ENCODE measurements at places on chromosomes 6 and 20.

- DNase-seq, result no peak
Measured at GRCh38 chr20:33481431-33481941, 8.4 kb upstream of the CBFA2T2 start.

GRCh38 chr6:122035173-122035572 is 364.3 kb upstream of the HSF2 start:
- no peak for DNase-seq

GRCh38 chr6:135030532-135031178 is 24.0 kb downstream of the HBS1L start:
- no peak for DNase-seq

GRCh38 chr6:87104667-87105066 is 9.8 kb upstream of the CGA start:
- DNase-seq, result no peak

DNA sequence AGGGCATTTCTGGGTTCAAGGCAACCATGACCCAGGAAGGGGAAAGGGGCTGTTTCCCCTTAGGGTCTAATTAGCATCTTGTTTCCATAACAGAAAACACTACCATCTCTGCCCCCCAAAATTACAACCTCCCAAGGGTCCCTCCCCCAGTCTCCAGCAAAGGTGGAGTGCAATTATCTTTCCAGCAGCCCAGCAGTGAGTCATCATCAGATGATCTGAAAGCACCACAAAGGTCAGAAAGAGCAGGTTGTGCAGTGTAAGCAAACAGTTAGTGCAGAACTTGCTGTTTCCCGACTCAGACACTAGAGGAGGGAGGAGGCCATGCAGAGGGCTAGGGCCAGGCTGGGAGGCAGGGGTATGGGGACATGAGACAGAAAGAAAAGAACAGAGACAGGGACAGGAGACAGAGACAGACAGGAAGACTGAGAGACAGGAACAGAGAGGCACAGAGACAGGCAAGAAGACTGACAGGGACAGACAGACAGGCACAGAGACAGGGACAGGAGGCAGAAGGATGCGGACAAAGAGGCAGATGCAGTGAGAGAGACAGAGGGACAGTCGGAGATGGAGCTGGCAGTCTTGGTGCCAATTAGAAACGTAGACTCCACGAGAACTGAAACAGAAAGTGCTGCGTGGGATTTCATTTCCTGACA is 62.5 kb downstream of the PYGB start:
- peak; percentile 39 for DNase-seq

DNA sequence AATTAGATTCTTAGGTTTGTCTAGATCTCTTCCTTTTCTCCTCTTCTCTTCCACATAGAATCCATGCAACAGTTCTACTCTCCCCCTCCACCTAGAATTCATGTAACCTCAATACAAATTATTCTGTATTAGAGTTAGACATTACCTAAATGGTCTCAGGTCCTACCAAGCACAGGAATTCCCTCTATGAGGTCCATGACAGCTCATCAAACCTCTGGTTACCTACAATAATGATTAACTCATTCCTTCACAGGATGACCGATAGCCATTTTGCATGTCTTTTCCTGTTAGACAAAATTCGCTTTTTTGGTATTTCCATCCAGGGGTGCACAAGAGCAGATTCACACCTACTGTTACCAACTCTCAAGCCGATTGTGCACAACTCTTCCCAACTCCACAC is 27.4 kb upstream of the BMP2 start:
- no peak for DNase-seq

- no peak for DNase-seq
Measured at GRCh38 chr6:44381739-44382138, 5.8 kb upstream of the CDC5L start.

DNA sequence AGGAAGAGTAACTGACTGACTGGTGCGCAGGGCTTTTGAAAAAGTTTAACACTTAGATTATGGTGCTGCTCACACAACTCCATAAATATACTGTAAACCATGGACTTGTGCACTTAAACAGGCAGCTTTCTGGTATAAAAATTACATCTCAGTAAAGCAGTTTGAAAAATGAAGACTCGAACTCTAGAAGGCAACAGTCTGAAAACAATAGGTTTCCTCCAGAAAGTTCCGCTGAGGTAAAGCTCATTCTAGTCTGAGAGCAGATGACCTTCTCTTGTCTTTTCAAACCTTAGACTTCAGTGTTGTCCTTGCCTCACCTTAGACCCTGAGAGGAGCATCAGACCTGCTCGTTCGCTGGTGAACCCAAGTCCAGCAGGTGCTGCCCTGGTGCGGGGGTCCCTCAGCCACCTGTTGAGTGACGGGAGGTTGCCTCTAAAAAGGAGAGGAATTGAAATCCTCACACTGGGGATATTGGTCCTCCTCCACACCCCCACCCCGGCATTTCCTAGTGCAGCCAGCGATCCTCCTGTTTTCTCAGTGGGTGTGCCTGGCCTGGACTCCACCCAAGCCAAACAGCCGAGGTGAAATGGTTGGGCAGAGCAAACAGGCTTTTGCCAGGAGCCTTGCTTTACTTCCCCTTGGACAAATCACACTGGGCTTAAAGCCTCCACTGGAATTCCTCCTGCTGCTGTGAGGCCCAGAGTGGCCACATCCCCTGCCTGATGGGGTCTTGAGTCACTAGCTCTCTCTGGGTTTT is 14.7 kb upstream of the PYGB start:
- DNase-seq, result no peak

DNA sequence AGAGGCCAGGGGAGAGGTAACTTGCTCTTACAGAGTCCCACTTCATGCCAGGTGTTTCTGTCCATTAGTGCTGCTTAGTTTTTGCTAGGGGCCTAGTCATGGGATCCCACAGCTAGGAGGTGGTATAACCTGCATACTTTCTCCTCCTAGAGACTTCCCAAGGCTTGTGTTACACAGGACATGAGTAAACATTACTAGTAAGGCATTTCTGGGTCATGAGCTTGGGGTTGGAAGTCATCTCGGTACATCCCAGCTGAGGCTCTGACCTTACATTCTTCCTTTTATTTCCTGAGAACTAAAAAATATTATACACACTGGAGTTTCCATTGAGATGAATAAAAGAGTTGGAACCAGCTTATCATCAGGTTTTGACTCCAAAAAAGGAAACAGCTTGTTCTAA is 20.9 kb upstream of the PNPLA1 start:
- no peak for DNase-seq

DNA sequence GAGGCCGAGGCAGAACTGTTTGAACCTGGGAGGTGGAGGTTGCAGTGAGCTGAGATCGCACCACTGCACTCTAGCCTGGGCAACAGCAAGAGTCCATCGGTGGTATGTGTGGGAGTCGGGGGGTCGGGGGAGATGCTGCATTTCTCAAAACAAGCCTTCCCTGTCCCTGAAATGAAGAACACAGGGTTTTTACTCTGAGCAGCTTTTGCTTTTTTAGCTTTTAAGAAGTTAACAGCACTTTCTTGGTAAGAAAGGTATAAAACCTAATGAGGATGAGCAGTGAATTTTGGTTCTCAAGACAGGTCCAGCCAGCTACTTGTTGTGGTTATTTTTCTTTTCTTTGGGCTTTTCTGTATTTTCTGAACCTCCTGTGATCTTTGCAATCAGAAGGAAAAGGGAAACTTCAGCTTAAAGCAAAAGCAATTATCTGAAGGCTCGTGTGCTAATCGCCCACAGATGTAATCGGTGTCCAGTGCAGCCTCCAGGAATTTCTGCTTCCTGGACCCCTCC is 3.7 kb downstream of the RPL10A start:
- no peak for DNase-seq

GRCh38 chr6:11803591-11803971 is 25.0 kb upstream of the ADTRP start:
- DNase-seq, result no peak

DNA sequence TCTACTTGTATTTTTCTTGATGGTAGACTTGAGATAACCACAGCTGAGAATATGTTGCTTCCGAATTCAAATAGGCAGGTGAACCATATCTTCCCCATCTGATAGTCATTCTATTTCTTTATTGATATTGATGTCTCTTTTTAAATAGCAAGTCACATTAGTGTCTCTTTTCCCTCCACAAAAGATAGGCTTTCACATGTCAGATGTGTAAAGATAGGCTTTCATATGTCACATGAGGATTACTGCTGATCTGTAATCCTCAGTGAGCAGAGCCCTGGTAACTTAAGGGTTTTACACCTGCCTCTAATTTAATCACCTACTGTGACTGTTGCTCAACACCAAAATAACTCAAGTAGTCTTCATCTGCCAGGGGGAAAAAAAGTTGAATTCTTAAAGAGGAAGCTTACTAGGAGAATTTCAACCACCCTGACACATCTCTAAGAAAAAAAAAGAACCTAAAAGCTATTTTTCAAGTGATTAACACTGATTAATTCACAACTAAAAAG is 45.3 kb upstream of the TRDN start:
- no peak for DNase-seq

- no peak for DNase-seq
Measured at GRCh38 chr6:125203395-125203794, 49.8 kb downstream of the TPD52L1 start.

DNA sequence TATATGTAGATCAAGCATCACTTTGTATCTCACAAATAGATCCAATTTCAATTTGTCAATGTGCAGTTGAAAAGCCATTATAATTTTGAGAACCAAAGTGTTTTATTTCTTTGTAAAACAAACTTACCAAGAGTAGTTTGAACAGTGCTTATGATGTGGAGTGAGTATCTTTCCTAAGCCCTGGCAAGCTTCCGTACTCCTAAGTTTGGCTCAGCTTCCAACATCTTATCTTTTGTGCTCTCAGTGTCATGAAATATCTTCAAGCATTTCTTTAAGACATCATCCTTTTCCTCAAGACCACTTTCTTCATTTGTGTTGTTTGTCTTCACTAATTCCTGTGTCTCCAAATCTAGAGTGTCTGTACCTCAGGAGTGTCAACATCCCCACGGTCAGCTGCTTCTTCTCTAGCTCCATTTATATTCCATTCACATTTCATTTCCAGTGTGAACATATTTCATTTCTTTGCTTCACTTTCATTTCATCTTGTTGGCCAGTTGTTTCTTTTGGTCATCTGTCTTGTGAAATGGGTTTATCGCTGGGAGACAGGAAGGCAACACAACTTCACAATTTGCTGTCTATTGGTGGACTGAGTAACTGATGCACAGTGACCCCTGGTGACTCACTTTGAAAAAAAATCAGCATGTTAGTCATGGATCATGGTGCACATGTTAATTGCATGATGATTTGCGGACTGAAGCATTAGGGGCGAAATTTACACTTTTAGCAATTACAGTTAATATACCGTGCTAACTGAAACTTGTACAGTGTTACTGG is 36.9 kb downstream of the SLC24A3 start:
- no peak for DNase-seq

GRCh38 chr20:63501818-63502670 is 3.2 kb upstream of the EEF1A2 start:
- peak; percentile 34 for DNase-seq

Data from DMS 273 treated with DMSO at 0.1 percent for 48 hours (cell line).